Renal cortex interstitium (tissue), 15 donors: ENCODE measurements at places on chromosomes 7 and 10.

- DNase-seq, result no peak
Observed at GRCh38 chr7:112252141-112252540, 45.6 kb downstream of the ZNF277 start.

- DNase-seq, result no peak
Observed at GRCh38 chr7:131533566-131534561, 22.6 kb downstream of the PODXL start.

DNA sequence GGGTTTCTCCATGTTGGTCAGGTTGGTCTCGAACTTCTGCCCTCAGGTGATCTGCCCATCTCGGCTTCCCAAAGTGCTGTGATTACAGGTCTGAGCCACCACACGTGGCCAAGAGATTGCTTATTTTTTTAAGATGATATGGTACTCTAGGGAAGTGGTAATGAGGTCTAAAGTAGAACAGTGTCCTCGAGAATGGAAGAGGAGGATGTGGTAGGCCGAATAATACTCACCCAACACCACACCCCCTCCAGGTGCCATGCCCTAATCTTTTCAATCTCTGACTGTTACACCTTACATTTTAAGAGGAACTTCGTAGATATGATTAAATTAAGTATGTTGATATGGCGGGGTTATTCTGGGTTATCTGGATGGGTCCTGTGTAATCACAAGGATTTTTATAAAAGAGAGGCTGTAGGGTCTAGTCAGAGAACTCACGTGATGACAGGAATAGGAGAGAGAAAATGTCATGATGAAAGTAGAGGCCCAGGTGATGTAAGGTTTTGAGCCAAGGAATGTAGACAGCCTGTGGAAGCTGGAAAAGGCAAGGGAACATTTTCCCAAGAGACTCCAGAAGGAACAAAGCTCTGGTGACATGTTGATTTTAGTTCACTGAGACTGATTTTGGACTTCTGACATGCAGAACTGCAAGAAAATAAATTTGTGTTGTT is 29.5 kb downstream of the CDK13 start:
- DNase-seq, result no peak

GRCh38 chr7:13152755-13153154 is 465.3 kb downstream of the ARL4A start:
- DNase-seq, result peak; percentile 55

DNA sequence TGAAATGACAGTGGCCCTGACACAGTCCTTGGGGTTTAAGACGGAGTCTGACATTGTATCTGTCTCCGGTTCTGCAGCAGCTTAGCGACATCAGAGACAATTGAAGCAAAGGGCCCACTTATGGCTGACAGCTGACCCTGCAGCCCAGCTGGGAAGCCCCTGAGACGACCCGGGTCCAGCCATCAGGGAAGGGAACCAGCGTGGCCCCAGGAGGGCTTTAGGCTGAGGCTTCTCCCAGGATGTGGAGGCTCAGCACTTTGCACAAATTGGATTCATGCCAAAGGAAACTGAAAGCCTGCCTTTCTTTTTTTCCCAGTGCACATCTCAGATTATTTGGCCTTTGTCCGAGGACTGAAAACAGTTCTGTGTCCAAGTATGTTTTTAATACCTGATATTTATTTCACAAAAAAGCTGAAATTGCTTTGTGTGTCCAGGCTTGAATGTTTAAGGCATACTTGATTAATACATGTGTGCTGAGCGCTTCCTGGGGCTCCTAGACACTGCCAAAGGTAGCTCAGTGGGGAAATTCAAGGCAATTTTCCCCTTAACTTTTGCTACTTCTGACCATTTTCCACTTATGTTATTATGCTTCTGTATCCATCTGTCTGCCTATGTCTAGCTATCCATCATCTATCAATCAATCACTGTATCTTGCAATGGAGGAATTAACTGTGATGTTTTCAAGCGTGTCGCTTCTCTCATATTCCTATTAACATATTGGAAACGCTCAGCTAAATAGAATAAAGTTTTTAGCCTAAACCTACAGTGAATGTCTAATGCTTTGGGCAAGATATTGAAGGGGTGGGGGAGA is 34.8 kb downstream of the KLF6 start:
- DNase-seq, result no peak

- no peak for DNase-seq
Observed at GRCh38 chr7:105365541-105366534, 22.9 kb downstream of the SRPK2 start.

DNA sequence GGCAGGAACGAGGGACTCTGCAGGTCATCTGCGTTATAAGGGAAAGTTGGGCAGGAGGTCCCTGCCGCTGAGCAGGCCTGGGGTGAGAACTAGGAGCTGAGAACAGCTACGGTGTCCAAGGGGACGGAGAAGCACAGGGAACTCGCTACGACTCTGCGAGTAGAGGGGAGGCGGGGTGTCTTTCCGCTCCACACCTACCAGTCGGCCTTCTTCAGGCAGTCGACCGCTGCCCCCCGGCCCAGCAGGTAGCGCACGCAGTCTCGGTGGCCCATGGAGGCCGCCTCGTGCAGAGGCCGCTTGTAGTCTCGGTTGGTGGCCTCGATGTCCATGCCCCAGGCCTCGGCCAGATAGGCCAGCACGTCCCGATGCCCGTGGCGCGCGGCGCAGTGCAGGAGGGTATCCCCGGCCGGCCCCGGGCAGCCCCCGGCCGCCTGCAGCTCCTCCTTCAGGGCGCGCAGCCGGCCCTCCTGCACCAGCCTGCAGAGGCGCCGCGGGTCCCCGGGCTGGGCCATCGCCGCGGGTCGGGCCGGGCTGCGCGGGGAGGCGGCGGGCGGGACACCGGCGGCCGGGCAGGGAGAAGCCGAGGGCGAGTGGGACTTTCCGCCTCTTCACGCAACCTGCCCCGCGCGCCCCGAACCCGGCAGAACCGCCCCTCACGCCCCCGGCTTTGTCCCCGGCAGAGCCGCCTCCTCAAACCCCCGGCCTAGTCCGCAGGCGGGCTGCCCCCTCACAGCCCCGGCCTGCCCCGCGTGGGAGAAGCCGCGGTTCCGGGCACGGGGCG is 660 bp downstream of the ANKRD16 start:
- DNase-seq, result no peak

GRCh38 chr7:37952240-37952639 is 31.8 kb downstream of the EPDR1 start:
- DNase-seq, result no peak

- DNase-seq, result no peak
Observed at GRCh38 chr7:124101173-124101768, 68.4 kb upstream of the TMEM229A start.

GRCh38 chr7:155669717-155670505 is 25.4 kb downstream of the RBM33 start:
- DNase-seq, result no peak

DNA sequence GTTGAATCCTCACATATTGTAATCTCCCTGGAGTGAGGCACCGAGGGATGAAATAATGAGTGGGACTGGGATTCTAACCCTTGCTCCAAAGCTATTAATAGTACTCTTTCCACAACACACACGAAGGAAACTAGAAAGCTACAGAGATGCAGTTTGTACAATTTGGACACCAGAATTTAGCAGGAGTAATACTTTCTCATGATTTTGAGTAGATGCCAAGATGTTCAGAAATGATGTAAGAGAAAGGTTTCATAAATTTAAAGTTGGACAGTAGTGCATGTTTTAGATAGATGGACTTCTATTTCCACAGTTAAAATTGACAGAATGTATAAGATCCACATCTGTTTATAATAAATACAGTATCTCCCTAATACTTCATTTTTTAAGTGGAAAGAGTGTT is 46.5 kb downstream of the PRR15 start:
- no peak for DNase-seq

DNA sequence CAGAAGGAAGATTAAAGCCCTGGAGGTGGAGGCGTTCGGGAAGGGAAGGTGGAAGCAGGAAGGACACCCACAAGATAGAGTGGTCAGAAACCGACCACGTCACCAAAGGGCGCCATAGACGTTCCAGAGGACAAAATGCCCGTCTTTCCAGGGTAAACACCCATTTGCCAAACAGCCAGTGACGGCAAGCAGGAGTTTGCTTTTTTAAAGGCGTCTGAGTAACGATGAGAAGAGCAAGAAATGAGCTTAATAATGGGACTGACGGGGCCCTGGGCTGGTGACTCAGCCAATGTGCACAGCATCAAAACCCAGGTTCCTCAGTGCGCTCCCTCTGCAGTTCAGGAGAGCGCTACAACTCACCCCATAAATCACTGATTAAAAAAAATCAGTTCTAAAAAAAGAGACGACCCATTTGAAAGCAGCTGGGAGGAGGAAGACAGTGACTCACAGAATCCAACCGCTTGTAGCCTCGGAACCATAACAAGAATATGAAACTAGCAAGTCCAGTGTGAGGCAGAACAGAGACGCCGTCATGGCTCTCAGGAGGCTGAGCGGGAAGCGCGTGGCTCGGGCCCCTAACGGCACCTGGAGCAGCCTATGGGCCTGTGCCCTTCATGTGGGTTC is 5.9 kb downstream of the DIP2C start:
- no peak for DNase-seq

DNA sequence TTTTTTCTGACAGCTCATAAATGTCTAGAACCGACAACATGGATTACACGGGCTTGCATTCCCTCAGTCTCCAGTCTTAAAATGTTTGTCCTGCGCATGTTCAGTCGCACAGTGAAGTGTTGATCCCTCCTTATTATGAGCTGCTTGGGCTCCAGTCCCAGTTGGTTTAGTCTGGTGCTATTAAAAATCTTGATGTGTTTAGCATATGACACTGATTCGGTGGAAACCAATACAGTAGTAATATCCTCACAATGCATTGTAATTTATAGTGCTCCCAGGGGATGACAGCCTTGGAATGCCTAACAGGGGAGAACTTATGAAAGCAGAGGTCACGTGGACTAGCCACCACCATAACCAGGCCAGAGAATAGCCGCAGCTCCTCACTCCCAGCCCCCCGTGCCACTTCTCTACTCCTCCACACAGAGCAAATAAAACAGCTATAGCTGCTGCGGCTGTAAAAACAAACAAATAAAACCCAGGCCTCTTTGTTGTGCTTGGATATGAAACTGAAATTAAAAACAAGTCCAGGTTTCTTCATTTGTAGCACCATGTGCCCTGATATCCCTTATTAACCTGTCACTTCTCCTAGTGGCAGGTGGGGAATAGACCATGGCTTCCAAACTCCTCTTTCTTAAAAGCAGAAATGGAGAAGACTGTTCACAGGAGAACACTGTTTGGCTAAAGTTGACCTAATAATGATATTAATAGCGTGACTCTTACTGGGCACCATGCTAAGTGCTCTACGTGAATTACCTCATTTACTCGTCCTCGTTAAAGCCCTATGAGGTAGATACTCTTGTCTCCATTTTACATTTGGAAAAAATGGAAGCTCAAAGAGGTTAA is 7.7 kb downstream of the DPCD start:
- DNase-seq, result no peak

DNA sequence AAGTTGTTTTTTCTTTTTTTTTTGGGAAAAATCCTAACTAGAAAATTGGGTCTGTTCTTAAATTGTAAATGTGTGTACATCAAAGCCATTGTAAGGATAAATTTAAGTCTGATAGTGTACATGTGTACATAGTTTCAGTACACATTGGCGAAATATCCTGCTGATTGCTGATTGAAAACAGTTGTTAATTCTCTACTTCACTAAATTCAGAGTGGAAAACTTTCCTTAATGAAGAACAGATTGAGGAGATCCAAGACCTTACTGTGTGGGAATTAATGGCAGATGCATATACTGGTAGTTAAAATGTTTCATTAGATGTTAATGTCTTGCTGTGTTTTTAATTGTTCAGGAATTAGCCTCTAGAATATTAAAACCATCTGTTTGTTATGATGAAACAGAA is 506.0 kb downstream of the AUTS2 start:
- no peak for DNase-seq

GRCh38 chr7:48337012-48337621 is 165.9 kb downstream of the ABCA13 start:
- DNase-seq, result peak; percentile 4
